ENCODE measurements at places on chromosomes 13 and 19.

DNA sequence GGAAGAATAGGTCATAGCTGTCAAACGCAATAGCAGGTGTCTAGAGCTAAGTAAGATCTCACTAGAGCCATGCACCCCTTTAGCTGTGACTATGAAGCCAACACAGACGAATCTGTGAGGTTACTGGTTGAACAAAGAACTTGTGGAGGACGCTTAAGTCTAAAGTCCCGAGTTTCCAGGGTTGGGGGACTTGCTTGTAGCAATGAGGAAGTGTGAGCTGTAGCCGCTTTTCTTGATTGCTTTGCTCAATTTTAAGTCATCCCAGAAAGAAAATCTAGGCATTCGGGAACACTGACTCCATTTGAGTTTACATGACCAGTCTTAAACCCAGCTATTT, 1.6 kb downstream of the GPC5 start:
- no peak for DNase-seq

- no peak for DNase-seq
Measured at GRCh38 chr13:111590796-111591195, 270.4 kb downstream of the TEX29 start.

DNA sequence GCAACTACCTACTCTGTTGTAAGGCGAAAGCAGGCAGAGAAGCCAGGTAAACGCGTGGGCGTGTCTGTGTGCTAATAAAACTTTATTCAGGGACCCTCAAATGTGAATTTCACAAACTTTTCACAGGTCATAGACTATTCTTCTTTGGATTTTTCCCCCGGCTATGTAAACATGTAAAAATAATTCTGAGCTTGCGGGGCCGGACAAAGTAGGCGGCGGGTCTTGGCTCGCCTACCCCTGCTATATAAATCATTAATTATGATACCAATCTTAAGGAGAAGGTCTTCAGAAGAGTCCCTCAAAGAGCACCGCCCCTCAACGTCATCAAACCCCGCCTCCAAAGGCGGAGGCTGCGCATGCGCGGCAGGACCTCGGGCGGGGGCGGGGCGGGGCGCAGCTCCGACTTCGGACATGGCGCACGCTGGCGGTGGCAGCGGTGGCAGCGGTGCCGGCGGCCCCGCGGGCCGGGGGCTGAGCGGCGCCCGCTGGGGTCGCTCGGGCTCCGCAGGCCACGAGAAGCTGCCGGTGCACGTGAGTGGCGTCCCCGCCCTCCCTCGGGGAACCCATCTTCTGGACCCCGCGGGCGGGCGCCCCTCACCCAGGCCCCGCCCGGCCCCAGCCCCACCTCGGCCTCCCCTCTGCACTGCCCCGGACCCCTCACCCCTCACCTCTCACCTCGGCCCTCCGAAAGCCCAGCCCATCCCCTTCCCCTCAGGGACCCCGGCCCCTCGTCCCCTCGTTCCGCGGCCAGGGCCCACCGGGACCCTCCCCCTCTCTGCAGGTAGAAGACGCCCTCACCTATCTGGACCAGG, at the start of gene SIN3B:
Gene SIN3B, plus strand, starts transcription at position 389 of the 812 bp plus-strand sequence. Its CDS starts 23 bp downstream, at position 412.
- peak; percentile 88 for DNase-seq

DNA sequence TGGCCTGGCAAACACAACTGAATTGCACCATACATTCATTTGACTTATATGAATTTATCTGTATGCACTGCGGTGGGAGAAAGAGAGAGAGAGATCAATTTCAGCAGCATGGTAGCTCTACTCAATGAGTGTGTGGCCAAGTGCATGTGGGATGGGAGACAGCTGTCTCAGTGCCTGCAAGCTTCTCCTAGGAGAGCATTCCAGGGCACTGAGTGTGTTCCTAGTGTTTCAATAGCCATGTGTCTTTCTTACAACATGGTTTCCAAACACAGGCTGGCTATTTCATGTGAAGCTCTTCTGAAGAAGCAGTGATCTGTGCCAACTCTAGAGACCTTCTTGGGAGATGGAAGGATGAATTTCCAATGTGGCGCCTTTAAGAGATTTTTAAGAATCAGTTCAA, 43.5 kb downstream of the NEK5 start:
- no peak for DNase-seq

- no peak for DNase-seq
Measured at GRCh38 chr13:104592545-104593250, 1526.5 kb upstream of the SLC10A2 start.

- DNase-seq = no peak
Measured at GRCh38 chr19:15976836-15977689, 28.3 kb downstream of the OR10H4 start.

GRCh38 chr19:40785526-40785925, 7.5 kb downstream of the RAB4B start:
- no peak for DNase-seq

DNA sequence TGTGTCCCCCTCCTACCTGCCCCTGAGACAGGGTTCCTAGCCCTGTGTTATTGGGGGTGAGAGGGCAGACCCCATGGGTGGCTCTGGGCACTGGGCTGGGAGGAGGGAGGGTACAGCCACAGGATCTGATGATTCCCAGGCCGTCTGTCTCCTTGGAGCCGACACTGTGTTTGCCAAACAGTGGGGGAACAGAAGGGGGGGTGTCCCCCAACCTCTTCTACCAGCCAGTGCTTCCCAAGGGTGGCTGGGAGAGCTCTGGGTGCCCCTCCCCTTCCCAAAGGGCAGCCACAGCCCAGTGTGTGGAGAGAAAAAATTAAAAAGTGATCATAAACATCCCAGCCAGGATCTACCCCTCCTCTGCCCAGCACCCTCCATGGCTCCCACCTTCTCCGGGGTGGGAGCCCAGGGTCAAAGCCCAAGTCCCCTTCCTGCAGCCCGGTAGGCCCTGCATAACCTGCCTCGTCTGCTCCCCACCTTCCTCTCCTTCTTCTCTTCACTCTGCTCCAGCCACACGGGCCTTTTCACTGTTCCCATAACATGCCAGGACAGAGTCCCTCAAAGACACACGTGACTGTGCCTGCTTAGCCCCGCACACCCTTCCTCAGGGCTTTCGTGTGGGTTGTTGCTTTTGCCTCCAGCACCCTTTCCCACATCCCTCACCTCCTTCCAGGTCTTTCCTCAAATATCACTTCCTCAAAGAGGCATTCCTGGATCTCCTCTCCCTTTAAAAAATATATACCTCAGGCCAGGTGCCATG, 1.4 kb upstream of the PLIN4 start:
- no peak for DNase-seq

DNA sequence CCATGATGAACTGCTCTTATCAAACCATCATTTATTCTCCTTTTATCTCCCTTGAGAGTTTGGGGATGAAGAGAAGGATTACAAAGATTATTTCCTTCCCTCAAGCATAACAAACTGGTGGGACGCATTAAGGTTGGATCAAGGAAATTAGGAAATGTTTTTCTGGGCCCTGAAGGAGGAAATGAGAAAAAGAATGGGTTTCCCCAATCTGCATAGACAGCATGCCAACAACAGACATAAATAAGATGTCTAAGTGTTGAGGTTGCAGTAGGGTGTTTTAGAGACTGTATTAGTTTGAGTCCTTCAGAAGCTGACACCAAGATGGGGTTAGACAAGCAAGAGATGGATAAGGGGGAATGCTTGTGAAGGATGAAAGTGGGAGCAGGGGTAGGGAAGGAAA, 7.3 kb downstream of the EPSTI1 start:
- no peak for DNase-seq

GRCh38 chr19:19427944-19428343, 22.5 kb downstream of the GATAD2A start:
- no peak for DNase-seq

GRCh38 chr13:20911037-20911436, 8.5 kb upstream of the XPO4 start:
- no peak for DNase-seq

GRCh38 chr19:29671393-29672160, 6.3 kb downstream of the PLEKHF1 start:
- peak; percentile 96 for DNase-seq

DNA sequence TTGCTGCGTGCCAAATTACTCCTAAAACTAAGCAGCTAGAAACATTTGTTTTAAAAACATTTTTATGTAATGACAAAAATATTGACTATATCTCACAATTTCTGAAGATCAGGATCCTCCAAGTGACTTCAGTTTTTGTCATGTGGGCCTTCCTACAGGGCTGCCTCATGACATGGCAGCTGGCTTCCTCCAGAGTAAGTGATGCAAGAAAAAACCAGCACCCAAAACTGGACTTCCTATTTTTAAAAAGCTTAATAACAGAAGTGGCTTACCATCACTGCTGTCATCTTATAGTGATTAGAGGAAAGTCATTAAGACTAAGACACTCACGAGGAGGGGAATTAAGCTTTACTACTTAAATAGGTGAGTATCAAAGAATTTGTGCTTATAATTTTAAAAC, 681.7 kb downstream of the PCDH17 start:
- DNase-seq = no peak

- DNase-seq = peak; percentile 45
Measured at GRCh38 chr13:24642219-24642618, 38.0 kb upstream of the ATP12A start.

DNA sequence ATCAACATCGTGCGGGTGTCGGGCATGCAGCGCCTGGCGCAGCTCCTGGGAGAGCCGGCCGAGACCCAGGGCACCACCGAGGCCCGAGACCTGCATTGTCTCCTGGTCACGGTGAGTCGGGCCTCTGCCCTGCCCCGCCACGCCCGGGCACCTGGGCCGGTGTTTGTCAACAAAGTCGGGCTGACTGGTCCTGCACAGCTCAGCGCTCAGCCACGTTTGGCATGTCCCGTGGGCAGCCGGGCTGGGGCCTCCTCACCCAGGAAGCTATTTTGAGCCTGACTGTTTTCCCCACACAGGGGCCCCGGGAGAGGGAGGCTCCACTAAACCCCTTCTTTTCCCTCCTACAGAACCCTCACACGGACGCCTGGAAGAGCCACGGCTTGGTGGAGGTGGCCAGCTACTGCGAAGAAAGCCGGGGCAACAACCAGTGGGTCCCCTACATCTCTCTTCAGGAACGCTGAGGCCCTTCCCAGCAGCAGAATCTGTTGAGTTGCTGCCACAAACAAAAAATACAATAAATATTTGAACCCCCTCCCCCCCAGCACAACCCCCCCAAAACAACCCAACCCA, 1.3 kb downstream of the GADD45B start:
- no peak for DNase-seq

- DNase-seq = no peak
Measured at GRCh38 chr19:3369337-3370213, 3.2 kb downstream of the NFIC start.

DNA sequence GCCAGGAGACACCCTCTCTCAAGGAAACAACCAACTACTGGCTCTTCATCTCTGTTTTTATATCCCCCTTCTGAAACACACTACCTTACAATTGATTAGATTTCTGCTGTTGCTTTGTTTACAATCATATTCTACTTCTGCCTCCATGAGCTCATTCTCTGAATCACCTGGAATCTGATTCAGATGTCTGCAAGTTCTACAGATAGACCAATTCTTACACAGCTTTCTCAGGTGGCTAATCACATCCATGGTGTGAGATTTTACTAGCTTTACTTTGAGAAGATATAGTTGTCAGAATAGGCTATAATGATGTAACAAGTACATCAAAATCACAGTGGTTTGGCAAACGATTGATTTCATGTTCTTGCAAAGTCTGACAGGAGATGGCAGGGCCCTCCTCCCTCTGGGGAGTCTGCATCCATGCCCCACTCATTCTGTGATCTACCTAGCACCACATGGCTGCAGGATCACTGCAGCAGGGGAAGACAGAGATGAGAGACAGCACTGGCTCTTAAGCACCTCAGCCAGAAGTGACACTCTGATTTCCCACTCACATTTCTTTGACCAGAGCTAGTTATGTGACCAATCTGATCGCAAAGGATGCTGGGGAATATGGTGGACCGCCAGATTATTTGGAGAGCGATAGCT, 243.7 kb downstream of the FOXO1 start:
- no peak for DNase-seq

DNA sequence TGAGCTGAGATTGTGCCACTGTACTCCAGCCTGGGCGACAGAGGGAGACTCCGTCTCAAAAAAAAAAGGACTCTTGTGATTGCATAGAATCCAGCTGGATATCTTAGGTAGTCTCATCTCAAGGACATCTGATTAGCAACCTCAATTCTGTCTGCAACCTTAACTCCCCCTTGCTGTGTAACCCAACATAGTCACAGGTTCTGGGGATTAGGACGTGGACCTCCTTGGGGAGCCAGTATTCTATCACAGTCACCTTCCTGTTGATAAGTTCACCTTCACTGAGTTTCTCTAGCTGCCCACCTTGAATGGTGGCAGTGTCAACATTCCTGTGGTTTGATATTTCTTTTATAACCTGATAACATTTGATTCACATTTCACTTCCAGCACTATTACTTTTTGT, 27.2 kb downstream of the GPR18 start:
- DNase-seq = no peak

DNA sequence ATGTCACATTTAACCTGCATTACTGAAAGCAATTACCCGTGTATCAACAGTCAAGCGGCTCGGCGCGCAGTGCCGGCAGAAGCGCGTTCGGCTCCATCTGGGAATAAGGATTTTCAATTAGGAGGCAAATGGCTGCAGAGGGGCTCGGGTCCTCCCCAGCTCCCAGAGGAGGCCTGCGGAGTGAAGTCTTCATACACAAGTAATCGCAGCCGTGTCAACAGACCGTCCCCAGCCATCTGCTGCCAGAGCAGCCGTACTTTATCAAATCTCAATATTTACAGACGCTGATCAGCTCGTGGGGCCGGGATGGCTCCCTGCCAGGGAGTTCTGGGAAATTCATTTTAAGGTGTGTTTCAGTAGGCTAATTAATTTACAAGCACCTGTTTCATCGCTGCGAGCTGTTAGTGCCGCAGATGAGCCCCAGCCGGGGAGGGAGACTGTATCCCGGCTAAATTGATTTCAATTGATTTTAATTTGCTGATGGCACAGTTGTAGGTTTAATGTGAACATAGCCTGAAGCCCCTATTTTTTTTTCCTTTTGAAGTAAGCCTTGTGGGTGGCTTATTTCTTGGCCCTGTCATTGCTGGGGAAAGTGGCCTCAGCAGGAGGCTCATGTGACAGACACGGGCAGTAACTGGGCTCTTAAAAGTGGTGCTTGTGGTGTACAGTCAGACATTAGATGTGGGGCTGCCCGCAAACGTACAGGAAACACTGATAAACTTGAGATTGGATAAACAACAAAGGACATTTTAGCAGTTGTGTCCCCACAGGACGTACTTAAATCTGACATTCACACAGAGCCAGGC, 252.7 kb downstream of the TEX29 start:
- DNase-seq = no peak

- no peak for DNase-seq
Measured at GRCh38 chr19:3725640-3726310, 17.6 kb downstream of the TJP3 start.

- DNase-seq = peak; percentile 66
Measured at GRCh38 chr19:17841810-17842662, 5.7 kb downstream of the JAK3 start.

GRCh38 chr19:44212866-44213346, 574 bp downstream of the ZNF227 start:
- peak; percentile 0 for DNase-seq

DNA sequence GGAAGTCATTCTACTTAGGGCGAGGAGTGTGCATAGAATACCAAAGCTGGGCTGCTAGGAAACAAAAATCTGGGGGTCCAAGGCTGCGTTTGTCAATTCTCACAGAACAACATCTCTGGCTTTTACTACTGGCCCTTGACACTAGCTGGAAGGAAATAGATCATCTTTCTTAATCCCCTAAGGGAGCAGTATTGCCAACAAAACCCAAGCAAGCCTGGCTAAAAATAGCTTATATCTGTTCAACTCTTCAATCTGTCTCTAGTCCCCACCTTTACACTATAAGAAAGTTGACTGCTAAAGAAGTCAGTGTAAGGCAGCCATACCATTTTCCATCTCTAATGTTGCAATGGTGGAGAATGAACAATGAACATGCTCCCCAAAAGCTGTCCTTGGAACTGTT, 107.8 kb upstream of the SPRY2 start:
- DNase-seq = no peak

- no peak for DNase-seq
Measured at GRCh38 chr13:76790980-76791819, 95.0 kb downstream of the KCTD12 start.

All from activated CD4-positive, alpha-beta T cell treated with anti-CD3 and anti-CD28 coated beads, Interleukin-2, Interleukin-4, amounts not matched to agents 100 ng/mL and 50 ng/mL, durations not matched to agents 16 hours and 8 hours (primary cell).